ENCODE measurements at places on chromosomes 5 and 9. TPM values are rescaled to one million over a fixed set of nuclear protein-coding genes. Genes with fewer than 3 reads are reported as not detected.

MSANTD3 gene
- 47.7 TPM for total RNA-seq

C5 gene
- total RNA-seq, result 5.9 TPM

SHISAL2B gene
- 0.49 TPM for total RNA-seq

CATSPER3 gene
- not detected for total RNA-seq

FAM153A gene
- 3.7 TPM for total RNA-seq

WDR31 gene
- total RNA-seq, result 2.7 TPM

NADK2 gene
- total RNA-seq, result 68.8 TPM

NFIB gene
- 139 TPM for total RNA-seq
